Tibial nerve (tissue), 4 donors: ENCODE measurements at places on chromosomes 16 and 17. TPM values are rescaled to one million over a fixed set of nuclear protein-coding genes. Genes with fewer than 3 reads are reported as not detected.

GRCh38 chr16:2787961-2788360, 601 bp upstream of the PRSS33 start:
- no peak for DNase-seq

DNA sequence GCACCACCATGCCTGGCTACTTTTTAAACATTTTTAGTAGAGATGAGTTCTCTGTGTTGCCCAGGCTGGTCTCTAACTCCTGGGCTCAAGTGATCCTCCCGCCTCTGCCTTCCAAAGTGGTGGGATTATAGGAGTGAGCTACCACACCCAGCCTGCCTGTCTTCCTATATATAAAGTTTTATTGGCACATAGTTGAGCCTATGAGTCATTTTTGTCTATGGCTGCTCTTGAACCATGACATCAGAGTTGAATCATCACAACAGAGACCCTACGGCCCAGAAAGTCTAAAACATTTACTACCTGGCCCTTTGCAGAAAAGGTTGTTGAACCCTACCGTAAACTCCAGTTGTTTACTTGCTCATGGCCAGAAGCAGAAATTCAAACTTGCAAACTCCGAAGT, 7.9 kb downstream of the SEPTIN12 start:
- DNase-seq, result no peak

- no peak for DNase-seq
Measured at GRCh38 chr17:32803544-32803943, 73.4 kb downstream of the MYO1D start.

DNA sequence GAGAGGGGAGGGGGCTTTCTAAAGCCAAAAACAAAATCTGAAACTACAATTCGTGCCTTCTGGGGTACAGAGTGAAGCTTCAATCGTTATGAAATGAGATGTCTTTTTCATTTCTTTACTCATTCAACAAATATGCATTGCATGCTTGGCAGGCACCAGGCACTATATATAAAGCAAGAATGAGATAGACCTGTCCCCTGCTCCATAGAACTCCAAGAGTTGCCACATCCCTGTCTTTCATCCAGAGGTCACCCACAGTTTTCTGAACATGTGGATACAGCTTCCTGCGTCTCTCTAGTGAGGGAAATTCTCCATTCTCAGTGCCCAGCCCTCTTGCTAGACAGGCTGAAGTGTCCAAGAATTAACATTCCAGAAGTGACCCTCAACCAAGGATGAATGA, 343.2 kb upstream of the MAF start:
- DNase-seq, result no peak

DNA sequence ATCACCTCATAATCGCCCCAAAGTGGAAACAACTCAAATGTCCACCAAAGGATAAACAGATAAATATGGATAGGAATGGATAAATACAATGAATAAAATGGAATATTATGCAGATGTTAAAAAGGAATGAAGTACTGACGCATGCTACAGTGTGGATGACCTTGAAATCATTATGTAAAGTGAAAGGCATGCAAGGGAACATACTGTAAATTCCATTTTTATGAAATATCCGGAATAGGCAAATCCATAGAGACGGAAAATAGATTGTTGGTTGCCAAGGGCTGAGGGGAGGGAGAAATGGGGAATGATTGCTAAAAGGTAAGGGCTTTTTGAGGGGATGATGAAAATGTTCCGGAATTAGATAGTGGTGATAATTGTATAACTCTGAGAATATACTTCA, 36.0 kb downstream of the STAT5B start:
- no peak for DNase-seq

- no peak for DNase-seq
Measured at GRCh38 chr17:27562777-27563455, 68.1 kb upstream of the LGALS9 start.

- no peak for DNase-seq
Measured at GRCh38 chr16:81696961-81697615, 82.0 kb upstream of the PLCG2 start.

The KRTAP29-1 gene
- total RNA-seq, result not detected

The KRTAP9-2 gene
- not detected for total RNA-seq

The FOXN1 gene
- not detected for total RNA-seq
